ENCODE measurements at places on chromosomes 7 and 10.

DNA sequence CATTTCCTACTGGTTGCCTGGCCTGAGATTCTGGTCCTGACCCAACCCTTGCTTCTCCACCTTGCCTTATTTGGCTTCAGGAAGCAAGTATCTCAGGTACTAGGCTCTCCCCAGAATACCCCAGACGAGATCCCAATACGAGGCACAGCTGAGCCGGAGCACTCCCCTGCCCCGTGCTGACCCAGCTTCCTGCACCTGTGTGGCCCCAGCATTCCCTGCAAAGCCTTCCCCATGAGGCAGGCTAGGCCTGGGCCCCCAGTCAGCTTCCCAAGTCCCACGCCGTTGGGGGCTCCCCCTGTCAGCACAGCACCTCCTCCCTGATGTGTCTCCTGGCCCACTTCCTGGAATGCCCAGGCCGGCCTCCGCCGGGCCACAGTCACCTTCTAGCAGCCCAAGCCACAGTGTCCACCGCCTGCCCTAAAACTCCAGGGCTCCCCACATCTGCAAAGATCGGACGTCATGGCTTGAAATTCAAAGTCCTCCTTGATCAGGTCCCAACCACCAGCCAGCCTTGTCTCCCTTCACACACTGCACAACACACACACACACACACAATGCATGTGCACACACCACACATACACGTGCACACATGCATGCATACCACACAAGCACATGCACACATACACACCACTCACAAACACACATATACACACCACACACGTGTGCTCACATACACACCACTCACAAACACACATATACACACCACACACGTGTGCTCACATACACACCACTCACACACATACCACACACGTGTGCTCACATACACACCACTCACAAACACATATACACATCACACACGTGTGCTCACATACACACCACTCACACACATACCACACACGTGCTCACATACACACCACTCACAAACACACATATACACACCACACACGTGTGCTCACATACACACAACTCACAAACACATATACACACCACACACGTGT, 78.9 kb upstream of the FOXK1 start:
- DNase-seq: no peak

GRCh38 chr10:3401491-3401938, 228.9 kb upstream of the PITRM1 start:
- no peak for DNase-seq

- DNase-seq: no peak
Observed at GRCh38 chr7:130872756-130873448, 138.9 kb upstream of the KLF14 start.

- no peak for DNase-seq
Observed at GRCh38 chr7:132455378-132455777, 120.9 kb downstream of the PLXNA4 start.

- DNase-seq: no peak
Observed at GRCh38 chr7:25758559-25758958, 393.4 kb upstream of the NFE2L3 start.
